ENCODE measurements at places on chromosomes 13 and 19.

DNA sequence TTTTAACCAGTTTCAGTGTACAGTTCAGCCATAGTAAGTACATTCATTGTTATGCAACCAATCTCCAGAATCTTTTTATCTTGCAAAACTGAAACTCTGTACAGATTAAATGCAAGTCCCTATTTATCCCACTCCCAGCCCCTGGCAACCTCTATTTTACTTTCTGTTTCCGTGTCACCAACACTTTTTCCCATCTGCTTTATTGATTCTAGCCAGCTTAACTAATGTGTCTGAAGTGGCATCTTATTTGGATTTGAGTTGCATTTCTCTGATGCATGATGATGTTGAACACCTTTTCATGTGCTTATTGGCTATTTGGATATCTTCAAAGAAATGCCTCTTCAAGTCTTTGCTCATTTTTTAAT, 18.9 kb downstream of the SPATA13 start:
- no peak for DNase-seq

GRCh38 chr19:36183245-36183628, 31.0 kb upstream of the COX7A1 start:
- no peak for DNase-seq

DNA sequence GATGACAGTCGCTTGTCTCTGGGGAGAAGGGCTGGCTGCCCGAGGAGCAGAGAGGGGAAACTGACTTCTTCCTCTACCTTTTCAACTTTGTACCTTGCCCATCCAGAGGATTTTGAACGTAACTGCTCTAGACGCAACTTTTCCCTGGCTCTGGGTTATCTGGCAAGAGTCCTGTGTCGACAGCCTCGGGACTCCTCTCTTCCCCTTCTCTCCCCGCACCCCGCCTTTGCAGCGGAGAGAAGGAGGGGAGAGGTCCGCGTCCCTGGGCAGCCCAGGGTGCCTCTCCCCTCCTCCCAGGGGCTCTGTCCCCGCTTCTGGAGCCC, 574 bp downstream of the SH3GL1 start:
- DNase-seq, result no peak

- DNase-seq, result no peak
Observed at GRCh38 chr19:1882786-1883692, 2.3 kb downstream of the ABHD17A start.

- no peak for DNase-seq
Observed at GRCh38 chr13:43475140-43475539, 311.6 kb downstream of the ENOX1 start.

GRCh38 chr13:73040968-73041596, 17.7 kb upstream of the KLF5 start:
- no peak for DNase-seq

GRCh38 chr13:51643105-51643881, 59.0 kb downstream of the WDFY2 start:
- peak; percentile 93 for DNase-seq

DNA sequence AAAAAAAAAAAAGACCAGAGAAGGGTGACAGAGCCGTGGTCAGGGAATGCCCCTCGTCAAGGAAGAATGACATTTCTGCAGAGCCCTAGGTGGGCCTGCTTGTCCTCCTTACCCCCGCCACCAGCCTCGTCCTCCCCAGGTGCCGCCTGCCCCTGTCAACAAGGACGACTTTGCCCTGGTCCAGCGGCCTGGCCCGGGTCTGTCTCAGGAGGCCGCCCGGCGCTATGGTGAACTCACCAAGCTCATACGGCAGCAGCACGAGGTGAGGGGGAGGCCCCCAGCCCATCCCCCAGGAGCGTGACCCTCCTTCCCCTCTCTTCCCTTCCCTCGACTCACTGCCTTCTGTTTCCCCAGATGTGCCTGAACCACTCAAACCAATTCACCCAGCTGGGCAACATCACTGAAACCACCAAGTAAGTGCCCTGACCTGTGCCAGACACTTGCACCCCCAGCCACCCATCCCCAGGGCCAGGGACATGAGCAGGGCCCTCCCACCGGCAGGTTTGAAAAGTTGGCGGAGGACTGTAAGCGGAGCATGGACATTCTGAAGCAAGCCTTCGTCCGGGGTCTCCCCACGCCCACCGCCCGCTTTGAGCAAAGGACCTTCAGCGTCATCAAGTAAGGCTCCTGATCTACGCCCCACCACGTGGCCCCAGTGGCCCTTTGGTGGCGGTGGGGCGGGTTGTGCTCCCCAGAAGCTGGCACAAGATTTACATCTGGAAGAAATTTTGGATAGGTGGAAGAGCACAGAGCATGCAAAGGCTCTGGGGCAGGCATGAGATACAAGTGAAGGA, 14.8 kb downstream of the PODNL1 start:
- no peak for DNase-seq

DNA sequence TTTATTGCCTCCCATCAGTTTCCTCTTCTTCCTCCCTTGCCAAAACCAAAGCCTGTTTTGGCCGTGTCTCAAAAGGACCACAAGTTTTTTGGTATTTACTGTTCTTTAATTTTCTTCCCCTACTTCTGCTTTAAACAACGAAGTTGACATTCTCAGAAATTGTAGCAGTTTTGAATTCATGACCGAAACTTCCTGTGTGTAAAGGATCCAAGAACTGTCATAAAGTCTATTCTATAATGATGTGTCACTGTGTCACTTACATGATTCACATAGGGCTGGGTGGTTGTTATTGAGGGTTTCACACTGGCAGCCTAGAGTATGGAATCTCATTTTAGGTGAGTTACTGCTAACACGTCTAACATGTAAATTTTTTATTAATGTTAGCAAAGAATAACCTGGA, 741.0 kb upstream of the KLHL1 start:
- DNase-seq, result no peak

DNA sequence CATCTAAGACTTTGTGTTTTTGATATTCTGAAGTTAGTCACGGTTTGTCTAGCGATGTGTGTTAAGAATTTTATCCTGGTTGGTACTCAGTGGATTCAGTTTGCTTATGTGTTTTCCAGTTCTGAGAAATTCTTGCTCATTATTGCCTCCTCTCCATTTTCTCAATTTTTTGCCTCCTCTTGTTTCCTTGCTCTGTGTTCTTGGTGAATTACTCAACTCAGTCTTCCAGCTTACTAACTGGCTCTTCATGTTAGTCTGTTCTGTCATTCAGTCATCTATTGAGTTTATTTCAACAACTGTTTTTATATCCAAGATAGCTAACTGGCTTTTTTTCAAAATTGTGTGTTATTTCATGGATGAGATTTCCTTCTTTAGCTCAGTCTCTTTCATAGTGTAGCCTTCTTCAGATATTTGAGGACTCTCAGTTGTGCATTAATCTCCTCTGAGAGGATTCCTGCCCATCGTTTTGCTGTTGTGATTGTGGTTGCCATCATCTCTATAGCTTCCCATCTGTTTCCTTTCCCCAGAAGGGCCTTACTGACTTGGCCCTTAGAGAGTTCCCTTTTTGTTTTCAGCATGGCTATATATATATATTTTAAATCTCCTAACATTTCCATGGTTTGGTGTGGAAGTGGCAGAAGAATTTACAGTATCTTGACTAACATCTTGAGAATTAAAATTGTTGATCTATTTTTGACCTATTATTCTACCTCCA, 6.2 kb downstream of the SETDB2 start:
- DNase-seq, result no peak

GRCh38 chr19:32773126-32773525, 53.6 kb downstream of the TDRD12 start:
- DNase-seq, result no peak

DNA sequence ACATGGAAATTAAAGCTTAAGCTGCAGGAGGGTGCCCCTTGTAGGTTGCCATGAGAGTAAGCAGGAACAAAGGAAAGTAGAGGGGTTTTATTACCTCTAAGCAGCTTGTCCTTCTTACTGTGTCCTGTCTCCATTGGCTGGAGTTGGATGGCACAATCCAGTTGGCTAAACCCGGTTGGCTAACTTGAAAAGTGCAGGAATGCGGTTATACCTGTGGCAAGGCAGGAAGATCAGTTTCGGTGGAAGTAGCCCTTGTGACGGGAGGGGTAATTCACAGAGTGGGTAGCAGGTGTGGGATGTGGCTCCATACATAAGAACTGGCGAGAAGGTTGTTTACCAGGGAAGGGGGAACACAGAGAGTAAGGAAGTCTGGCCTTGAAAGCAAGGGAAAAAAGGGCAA, 3.2 kb downstream of the ZNF726 start:
- no peak for DNase-seq

DNA sequence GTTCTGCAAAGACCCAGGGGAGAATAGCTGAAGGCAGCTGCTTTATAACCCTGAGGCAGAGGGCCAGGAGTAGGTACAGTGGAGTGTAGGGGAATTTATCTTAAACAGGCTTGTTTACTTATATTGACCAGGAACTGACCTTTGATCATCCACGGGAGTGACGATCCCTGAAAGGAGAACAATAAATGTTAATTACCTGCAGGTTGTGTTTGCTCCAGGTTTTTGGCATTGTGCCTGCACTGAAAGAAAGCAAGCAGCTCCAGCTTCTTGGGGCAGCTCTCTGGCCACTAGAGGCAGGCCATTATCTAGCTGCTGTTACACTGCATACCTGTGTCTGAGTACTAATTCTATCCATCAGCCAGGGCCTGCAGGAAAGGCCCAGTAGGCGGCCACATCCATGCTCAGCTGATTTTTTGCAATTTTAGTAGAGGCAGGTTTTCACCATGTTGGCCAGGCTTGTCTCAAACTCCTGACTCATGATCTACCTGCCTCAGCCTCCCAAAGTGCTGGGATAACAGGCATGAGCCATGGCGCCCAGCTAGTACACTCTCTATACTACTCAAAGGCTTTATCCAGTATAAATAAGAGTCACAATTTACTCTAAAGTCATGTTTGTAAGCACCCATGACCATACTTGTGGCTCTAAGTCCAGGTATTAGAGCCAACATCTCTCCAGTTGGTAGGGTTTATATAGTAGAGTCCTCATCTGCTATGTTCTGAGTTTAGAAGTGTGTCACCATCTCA, 8.5 kb upstream of the ZNF91 start:
- DNase-seq, result no peak

DNA sequence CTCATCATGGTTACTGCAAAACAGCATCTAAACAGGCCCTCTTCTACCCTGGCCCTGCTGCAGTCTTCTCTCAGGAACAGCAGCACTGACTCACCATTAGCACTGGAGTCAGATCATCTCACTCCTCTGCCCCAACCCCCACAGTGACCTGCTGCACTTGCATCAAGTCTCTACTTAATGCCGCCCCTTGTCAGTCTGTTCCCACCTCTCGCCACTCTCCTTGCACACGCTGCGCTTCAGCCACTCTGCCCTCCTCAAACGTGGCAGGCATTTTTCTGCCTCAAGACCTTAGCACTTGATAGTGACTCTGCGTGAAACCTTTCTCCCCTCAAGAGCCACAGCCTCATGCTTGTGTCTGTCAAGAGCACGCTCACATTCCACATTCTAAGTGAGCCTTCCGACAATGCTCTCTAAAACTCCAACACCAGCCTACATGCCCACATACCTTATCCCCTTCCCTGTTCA, 22.1 kb downstream of the MIPEP start:
- DNase-seq, result peak; percentile 41

GRCh38 chr13:26497968-26498511, 59.4 kb upstream of the WASF3 start:
- peak; percentile 69 for DNase-seq

DNA sequence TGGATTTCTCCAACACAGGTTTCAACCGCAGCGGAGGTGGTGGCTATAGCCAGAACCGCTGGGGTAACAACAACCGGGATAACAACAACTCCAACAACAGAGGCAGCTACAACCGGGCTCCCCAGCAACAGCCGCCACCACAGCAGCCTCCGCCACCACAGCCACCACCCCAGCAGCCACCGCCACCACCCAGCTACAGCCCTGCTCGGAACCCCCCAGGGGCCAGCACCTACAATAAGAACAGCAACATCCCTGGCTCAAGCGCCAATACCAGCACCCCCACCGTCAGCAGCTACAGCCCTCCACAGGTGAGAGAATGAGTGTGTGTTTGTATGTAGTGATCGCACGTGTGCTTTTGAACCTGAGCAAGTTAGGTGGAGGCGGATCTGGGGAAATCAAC, 6.0 kb upstream of the CCDC97 start:
- DNase-seq, result no peak

GRCh38 chr13:51806566-51806965, 2.6 kb upstream of the DHRS12 start:
- peak; percentile 42 for DNase-seq

GRCh38 chr13:98206946-98207345, 29.9 kb upstream of the RNF113B start:
- DNase-seq, result peak; percentile 78

- DNase-seq, result peak; percentile 99
Observed at GRCh38 chr19:44845612-44846454, at the start of gene NECTIN2. TSS of gene NECTIN2 (plus strand) at chr19:44846297. CDS start at chr19:44846526, 229 bp downstream.

- DNase-seq, result no peak
Observed at GRCh38 chr13:25440061-25440460, 68.3 kb downstream of the ATP8A2 start.

GRCh38 chr13:93243375-93244063, 16.9 kb downstream of the GPC6 start:
- no peak for DNase-seq

DNA sequence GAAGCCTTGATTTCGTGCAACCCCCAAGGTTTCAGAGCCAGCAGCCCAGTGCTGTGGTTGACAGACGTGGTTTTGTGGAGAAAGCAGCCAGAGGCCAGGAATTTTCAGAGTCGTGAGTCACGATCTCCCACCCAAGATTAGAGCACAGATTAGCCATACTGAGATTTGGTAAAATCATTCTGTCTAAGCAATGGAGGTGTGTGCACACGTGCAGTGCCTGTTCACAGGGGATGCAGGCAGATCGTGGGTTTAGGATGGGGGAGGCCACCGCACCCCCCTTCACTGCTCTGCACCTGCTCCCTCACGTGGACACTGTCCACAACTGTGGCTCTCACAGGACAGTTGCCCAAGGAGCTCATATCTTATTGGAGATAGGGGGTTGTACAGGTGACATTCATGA, 46.6 kb upstream of the GPR183 start:
- peak; percentile 14 for DNase-seq

- peak; percentile 69 for DNase-seq
Observed at GRCh38 chr19:51514866-51515481, 13.4 kb upstream of the SIGLEC12 start.

DNA sequence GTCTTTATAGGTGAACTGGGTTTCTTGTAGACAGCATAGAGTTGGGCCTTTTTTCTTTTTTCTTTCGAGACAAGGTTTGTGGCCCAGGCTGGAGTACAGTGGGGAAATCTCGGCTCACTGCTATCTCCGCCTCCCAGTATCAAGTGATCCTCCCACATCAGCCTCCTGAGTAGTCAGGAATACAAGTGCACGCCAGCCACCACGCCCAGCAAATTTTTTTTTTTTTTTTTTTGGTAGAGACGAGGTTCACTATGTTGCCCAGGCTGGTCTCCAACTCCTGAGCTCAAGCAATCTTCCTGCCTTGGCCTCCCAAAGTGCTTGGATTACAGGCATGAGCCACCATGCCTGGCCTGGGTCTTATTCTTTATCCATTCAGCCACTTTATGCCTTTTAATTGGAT, 5.1 kb upstream of the CALM3 start:
- no peak for DNase-seq

Measured in fibroblast of pulmonary artery (primary cell).